Stimulated activated CD4-positive, alpha-beta T cell treated with anti-CD3 and anti-CD28 coated beads, Interleukin-2, amount 100 ng/mL, for 24 hours (primary cell): ENCODE measurements at places on chromosomes 1 and 21.
A peak's percentile ranks its signal among the peaks of the same experiment; 100 is the strongest.

- DNase-seq, result no peak
Measured at GRCh38 chr1:26471498-26472319, 531 bp upstream of the HMGN2 start.

DNA sequence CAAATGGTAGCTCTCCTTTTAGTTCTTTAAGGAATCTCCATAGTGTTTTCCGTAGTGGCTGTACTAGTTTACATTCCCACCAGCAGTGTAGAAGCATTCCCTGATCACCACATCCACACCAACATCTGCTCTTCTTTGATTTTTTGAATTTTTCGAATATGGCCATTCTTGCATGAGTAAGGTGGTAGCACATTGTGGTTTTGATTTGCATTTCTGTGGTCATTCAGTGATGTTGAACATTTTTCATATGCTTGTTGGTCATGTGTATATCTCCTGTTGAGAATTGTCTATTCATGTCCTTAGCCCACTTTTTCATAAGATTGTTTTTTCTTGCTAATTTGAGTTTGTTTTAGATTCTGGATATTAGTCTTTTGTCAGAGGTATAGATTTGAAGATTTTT lies 84.6 kb upstream of the B3GALT2 start:
- no peak for DNase-seq

DNA sequence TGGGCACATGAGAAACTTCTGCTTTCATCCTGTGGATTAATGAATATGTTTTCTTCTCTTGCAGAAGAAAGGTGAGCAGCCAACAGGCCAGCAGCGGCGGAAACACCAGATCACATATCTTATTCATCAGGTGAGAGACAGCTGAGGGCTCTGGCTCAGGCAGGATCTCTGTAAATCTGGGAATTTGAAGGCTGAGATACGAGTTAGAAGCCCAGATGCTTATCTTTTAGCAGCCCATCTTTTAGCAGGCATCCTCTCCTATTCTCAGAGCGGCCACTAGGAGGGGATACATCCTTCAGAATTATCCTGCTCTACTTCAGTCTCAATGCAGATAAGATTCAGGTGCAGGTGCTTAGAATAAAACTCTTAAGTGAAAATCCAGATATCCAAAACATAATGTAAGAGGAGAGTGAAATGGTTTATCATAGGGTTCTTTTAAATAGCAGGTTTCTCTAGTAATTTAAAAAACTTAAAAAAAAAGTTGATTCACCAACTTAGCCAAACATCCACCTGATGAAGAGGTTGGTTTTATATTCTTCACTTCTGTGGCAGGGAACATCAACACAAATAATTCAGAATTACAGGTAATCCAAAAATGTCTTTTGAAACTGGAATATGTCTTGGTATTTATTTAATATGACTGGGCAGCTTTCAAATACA lies 19.3 kb downstream of the SH2D2A start:
- DNase-seq, result peak; percentile 57

GRCh38 chr1:235637756-235638534 lies 11.6 kb downstream of the GNG4 start:
- no peak for DNase-seq

GRCh38 chr1:109133815-109134214 lies 19.9 kb downstream of the ELAPOR1 start:
- no peak for DNase-seq

GRCh38 chr1:150762552-150762951 lies 3.0 kb downstream of the CTSS start:
- no peak for DNase-seq

DNA sequence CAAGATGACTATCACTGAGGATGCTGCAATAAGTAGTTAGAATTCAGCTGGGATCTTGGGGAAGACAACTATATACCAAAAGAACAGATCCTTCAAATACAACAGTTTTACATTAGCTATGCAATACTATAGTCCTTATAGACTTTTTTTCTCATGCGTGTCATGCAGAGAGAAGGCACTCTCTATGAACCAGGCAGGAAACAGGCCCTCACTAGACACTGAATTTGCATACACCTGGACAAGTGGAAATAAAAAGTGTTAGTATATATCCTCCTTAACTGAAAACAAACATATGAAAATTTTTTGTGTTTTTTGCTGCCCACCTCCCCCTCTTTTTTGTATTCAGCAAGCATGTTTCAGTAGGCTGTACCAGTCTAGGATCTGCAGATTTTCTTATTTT lies 29.9 kb downstream of the TMCO1 start:
- DNase-seq, result no peak

DNA sequence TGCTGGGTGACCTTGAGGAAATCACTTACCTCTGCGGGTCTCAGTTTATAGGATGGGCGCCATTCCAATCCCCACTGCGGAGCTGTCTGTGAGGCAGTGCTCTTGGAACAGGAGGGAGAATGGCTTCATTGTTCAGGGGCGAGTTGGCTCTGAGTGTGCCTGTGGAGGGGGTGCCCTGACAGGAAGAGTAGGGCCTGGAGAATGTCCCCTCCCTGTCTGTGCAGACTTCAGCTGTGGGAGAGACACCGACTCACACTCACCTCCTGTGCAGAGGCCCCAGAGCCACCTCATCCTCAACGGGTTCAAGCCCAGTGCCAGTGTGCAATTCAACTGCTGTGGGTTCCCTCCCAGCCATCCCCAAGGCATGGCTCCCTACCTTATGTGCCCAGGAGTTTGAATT lies 17.1 kb downstream of the ADORA1 start:
- no peak for DNase-seq

DNA sequence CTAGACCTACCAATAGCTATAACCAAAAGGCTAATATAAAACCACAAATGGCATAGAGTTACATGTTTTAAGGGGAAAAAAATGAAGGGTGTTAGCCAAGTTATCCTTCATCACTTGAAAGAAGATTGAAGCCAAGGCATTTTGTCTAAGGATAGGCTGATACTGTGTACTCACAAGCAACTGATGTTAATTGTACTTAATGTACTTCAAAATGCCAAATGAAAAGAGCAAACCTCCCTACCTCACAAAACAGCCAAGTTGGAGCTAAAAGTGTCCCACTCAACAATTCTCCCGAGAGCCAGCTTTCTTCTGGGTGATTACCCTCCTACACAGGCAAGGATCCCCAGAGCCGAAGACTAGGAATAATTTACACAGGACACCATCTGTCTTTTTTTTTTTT lies 4.4 kb upstream of the IGSF3 start:
- no peak for DNase-seq

DNA sequence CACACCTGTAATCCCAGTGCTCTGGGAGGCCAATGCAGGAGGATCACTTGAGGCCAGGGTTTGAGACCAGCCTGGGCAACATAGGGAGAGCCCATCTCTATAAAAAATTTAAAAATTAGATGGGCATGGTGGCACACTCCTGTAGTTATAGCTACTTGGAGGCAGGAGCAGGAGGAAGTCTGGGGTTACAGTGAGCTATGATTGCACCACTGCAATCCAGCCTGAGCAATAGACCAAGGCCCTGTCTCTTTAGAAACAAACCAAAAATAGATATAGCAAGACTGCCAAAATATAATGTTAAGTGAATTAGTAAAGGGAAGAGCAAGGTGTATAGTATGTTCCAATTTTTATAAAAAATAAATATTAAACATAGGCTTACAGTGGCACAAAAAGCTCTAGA lies 28.8 kb downstream of the PLEKHO1 start:
- DNase-seq, result no peak

DNA sequence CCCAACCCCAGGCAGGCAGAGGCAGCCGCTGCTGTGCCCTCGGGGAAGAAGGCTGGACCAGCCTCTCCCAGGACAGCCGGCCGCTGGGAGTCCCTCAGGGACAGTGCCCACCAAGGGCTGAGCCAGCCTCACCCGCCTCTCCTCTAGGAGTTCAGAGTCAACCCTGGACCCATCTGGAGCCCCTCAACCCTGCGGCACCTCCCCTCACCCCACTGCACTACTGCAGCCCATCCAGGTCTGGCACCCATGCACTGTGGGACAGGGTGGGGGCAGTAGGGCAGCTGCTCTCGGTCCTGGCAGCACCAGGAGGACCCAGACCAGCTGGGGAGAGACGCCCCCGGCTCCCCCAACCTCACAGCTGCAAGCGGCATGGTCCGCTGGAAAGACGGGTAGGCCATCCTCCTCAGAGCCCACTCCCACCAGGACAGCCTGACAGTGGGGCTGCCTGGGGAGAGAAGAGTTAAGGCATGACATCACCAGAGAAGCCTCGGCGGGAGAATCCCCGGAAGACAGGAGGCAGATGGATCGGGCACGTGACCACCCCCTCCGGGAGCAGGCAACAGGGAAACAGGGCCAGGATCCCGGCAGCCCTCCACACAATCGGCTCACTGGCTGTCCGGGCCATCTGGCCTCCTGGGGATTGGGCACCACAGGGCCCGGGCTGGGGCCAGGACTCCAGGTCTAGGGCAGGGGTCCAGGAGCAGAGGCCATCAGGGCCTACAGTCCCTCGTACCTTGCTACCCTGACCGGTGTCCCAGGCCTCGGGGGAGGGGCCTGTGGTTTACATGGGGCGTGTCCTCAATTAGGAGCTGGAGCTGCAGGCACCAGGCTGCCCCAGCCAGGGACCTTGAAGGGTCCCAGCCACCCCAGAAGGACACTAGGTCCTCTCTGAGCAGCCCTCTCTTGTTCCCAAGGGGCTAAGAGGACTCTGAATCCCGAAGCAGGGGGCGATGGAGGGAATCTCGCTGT lies 3.1 kb downstream of the ACAP3 start:
- DNase-seq, result no peak

GRCh38 chr1:181033799-181034451 lies at the start of gene MR1:
Gene MR1, plus strand, starts transcription at chr1:181033983. Its CDS starts 25 bp downstream, at chr1:181034008.
- no peak for DNase-seq

- DNase-seq, result no peak
Measured at GRCh38 chr1:113942527-113942926, 13.4 kb downstream of the HIPK1 start.

DNA sequence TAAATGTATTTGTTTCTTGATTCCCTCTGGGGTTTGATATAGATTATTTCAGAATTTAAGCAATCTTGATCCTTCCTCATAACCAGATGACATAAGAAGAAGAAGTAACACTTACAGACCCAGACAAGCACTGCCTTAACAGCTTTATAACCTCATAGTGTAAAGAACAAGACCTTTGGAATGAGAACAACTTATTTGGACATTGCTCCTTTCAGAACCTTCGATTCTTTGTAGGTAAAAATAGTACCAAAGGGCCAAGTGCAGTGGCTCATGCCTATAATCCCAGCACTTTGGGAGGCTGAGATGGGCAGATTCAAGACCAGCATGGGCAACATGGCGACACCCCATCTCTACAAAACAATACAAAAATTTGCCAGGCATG lies 15.0 kb downstream of the TM2D1 start:
- DNase-seq, result no peak

GRCh38 chr1:179599623-179600249 lies 8.1 kb downstream of the TDRD5 start:
- DNase-seq, result no peak

GRCh38 chr1:26822737-26823395 lies 3.6 kb upstream of the ZDHHC18 start:
- DNase-seq, result no peak
